Spinal cord (tissue), 10 donors: ENCODE measurements at places on chromosomes 11 and 22. TPM values are rescaled to one million over a fixed set of nuclear protein-coding genes. Genes with fewer than 3 reads are reported as not detected.

The MUC15 gene
- not detected for total RNA-seq

The TPBGL gene
- total RNA-seq: 0.20 TPM

The PIWIL4 gene
- 3.4 TPM for total RNA-seq

The ADM2 gene
- total RNA-seq: 0.10 TPM

The HTR3B gene
- total RNA-seq: 0.79 TPM

The TNNT3 gene
- total RNA-seq: 4.0 TPM

The CTSD gene
- 170 TPM for total RNA-seq

The SSTR3 gene
- total RNA-seq: 2.0 TPM

The NTM gene
- total RNA-seq: 69.3 TPM

The PGM2L1 gene
- 116 TPM for total RNA-seq

The XBP1 gene
- 105 TPM for total RNA-seq

The RAB30 gene
- 69.8 TPM for total RNA-seq

The LAYN gene
- 16.4 TPM for total RNA-seq

The LGALS1 gene
- total RNA-seq: 1,031 TPM

The C22orf15 gene
- total RNA-seq: 4.9 TPM

The C11orf86 gene
- total RNA-seq: not detected

The TRIM49 gene
- total RNA-seq: not detected

The CLMP gene
- 33.8 TPM for total RNA-seq

The IRF7 gene
- total RNA-seq: 16.8 TPM

The ETS1 gene
- 35.6 TPM for total RNA-seq

The ASCL2 gene
- 0.39 TPM for total RNA-seq

The GSTT2B gene
- total RNA-seq: 1.1 TPM

The C11orf52 gene
- not detected for total RNA-seq

The FSHB gene
- total RNA-seq: not detected

The CAVIN3 gene
- total RNA-seq: 107 TPM

The P2RY2 gene
- total RNA-seq: 0.11 TPM
